Germinal center (tissue), 1 donor: ENCODE measurements at places on chromosomes 4 and X.

- no peak for DNase-seq
Observed at GRCh38 chrX:69314436-69315348, 149.4 kb upstream of the PJA1 start.

DNA sequence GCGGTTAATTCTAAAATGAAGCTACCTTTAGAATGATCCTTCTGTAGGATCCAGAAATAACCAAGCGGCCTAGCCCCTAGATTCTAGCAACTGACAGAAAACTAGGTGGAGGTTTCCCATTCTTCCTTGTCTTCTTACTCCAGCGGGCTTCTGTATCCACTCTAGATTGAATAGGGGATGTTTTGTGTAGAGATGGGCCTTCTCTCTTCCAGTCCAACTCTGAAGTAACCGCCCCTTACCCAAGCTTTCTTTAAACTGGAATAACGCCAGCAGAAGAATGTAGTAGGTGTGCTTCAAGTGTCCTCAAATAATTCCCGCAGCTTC lies 386 bp upstream of the TMEM184C start:
- no peak for DNase-seq

DNA sequence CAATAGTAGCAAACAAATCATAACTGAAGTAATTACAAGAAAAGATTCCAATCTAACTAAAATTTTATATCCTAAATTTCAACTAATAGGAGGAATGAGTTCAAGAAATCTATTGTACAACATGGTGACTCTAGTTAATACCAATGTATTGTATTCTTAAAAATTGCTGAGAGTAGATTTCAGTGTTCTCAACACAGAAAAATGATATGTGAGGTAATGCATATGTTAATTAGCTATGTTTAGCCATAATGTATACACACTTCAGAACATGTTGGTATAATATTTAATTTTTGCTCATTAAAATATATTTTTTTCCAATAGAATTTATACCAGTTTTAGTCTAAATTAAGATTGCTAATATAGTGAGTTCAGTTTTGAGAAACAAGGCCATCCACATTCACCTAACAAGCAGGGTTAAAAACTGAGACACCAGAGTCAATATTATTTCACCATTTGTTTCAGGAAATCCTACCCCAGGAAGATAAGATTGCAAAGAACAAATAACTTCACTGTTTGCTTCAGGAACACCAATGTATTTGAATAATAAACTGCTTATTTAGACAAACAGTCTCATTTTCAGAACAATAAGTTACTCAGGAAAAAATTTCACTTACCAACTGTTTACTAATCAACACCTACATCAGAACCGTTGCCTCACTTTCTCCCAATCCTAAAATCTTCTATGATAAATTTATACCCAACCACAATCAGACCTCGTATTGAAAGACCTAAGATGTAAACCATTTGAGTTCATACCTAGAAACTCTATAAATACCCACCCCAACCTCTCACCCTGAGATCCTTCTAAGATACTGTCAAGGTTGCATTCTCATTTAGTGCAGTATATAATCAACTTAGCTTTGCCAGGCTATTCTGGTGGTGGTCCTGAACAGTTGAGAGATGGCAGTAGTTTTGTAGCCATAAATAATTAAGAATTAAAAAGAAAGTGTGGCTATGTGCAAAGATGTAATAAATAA lies 132.8 kb downstream of the MAB21L2 start:
- DNase-seq: no peak

DNA sequence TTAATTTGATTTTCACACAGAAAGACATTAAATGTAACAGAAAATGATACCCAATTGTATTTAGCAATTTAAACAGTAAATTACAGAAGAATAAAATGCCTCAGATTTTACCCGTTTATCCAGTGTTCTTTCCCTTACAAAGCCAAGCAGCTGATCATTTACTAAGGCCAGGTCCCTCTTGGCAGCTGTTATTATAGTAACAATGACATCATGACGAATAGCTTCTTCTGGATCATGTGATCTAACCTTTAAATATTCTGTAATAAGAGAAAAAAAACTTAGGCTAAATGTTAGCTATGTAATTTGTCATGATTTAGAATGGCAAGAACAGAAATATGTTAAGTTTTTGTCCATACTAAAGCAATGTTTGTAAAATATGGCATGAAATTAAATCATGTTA lies 69.4 kb downstream of the PDS5A start:
- DNase-seq: no peak

GRCh38 chrX:40086569-40087335 lies 11.0 kb downstream of the BCOR start:
- DNase-seq: no peak

GRCh38 chrX:81957900-81958545 lies 756.1 kb downstream of the SH3BGRL start:
- no peak for DNase-seq

GRCh38 chr4:35952751-35953150 lies 291.6 kb downstream of the ARAP2 start:
- DNase-seq: no peak

- no peak for DNase-seq
Observed at GRCh38 chrX:39309721-39310152, 508.5 kb downstream of the MID1IP1 start.
